ENCODE measurements at places on chromosomes 1 and 21.

DNA sequence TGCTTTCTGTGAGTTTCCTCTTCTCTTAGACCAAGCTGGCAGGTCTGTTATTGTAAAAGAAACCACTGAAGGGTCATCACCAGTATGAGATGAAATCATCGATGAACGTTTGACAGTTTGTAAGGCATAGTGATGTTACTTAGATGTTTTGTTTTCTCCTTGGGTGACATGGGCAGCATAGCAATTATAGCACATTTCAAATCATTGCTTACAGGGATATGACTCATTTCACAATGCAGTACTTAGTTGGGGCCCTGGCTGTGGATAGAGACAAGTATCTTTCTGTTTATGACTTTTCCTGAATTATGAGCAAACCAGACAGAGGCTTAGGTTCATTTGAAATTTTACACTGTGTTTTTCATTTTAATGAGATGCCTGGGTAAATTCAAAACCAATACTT, 313.0 kb downstream of the RWDD3 start:
- no peak for DNase-seq

DNA sequence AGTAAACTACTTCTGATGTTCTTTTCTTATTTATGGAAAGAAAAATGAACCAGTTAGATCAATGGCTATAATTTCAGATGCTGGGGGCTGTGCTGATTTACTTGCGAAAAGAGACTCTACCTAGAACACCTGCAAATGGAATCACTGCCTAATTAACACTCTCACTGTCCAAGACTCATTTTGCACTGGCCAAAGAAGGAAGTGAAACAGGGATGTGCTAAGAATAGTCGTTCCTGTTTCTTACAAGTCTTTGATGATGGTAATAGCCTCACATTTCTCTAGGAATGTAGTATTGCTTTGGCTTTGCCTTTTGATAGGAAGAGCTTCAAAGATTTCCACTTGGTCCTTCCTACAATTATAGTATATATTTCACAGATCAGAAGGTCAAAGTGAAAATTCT, 12.7 kb upstream of the TSNAX start:
- DNase-seq = no peak

DNA sequence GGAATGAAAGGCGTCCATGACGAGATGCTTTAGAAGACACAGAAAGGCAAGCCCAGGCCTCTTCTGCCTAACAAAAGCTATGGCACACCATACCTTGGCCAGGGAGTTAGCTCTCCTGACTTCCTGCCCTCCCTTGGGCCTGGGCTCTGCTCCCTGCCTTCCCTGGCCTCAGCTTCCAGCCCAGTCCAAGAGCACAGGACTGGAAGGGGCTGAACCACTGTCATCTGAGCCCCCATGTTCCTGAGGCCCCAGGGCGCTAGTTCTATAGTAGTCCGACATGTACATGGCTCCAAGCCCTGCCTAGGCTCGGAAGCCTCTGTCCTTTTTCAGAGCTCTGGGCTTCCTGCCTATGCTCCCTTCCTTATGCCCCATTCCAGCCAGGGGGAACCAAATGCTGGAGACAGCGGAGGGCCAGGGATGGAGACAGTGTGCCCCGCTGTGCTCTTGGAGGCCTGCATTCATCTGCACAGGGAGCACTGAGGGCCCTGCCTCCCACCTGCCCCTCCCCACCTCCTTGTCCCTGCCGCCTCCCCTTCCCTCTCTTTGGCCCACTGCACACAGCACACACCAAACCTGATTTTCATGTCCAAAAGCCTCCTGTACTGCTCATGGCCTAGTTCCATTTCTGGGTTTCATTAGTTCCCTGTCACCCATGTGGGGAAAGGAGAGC, 240.1 kb downstream of the RHOU start:
- no peak for DNase-seq

GRCh38 chr1:63758791-63759190, 15.0 kb upstream of the ROR1 start:
- DNase-seq = no peak

DNA sequence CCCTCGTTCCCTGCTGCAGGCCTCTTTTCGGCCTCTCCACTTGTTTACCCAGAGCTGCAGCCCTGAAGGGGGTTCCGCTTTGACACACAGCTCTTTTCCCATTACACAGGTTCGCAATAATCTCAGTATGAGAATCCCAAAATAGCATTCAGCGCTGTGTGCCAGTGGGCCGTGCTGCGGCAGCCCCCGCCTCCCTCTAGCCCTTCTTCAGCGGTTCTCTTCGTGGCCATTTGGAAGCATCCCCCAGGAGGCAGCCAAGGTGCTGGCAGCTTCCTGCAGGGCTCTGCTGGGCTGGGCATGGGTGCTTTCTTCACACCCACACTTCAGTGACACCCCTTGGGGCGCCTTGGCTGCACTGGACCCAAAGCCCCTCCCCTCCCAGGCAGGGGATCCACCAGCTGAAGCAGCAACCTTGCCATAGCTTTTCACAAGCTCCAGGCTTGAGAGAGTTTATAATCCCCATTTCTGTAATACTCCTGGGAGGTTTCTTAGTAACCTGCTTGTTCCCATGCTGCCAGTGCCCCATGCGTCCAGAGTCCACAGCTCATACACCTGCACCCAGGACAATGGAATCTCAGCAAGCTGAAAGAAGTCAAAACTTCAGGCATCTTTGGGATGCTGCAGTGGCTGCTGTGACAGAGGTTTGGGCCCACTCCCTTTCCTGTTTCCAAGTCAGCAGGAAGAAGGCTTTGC, 8.1 kb downstream of the NCF2 start:
- no peak for DNase-seq

DNA sequence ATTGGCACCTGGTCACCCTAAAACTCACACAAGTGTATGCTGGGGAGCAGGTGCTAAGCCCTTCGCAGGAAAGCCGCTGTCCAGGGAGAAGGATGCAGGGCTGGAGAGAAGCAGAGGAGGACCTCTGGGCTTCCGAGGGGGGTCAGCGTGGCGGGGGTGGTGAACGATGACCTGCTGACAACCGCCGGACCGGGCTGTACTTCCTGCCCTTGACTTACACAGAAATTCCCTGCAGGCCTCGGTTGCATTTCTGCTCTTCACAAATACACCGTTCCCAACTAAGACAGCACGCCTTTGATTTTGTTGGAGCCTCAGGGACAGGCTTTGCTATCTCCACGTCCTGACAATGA, 37.6 kb downstream of the SLC2A7 start:
- no peak for DNase-seq

DNA sequence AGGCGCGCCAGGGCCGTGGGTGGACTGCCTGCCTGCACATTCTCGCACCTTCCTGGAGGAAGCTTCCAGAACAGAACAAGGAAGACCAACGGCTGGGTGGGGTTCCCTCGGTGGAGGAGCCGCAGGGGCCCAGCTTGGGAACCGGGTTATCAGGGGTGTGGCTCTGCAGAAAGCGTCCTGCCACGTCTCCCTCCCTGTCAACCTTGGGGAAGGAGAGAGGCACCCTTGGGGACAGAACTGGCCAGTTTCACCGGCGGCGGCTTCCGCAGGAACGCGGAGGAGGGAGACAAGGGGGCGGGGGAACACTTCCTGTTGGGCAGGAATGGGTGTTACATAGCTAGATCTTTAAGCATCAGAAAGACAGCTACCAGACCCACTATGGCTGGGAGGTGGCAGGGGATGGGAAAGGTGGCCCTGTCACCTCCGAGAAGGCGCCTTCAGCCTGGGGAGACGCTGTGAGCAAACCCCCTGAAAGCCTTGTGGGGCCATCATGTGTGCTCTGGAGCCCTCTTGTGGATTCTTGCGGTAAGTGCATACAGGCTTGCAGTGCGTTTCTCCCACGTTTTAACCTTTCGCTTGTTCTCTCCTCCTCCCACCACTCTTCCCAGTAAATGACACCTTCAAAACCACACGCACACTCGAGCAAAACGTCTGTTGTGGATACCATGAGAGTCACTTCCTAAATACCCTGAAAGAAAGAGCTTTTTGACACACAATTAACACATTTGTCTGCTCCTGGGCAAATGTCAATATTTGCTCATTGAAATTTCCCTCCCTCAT, 3.8 kb upstream of the PLEKHA6 start:
- peak; percentile 88 for DNase-seq

- no peak for DNase-seq
These were observed 82.6 kb upstream of the BRINP3 start for GRCh38 chr1:190560161-190560681.

DNA sequence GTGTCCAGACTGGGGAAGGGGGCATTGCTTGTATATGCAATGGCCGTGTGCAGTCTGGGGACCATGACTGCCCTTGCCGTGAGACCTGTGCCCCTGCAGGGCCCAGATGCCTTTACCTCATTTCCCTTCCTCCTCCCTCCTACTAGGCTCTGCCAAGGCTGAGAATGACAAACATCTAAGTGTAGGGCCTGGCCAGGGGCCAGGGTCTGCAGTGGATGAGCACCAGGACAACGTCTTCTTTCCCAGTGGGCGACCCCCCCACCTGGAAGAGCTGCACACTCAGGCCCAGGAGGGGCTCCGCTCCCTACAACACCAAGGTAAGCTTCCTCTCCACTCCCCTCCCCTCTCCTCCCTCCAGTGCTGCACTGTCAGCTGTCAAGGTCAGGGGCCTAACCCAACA, 49.5 kb downstream of the YARS1 start:
- no peak for DNase-seq

All from activated effector memory CD4-positive, alpha-beta T cell treated with anti-CD3 and anti-CD28 coated beads, Interleukin-2, amount 50 U/mL, for 16 hours (primary cell).